ENCODE measurements at places on chromosomes 7 and 10. TPM values are rescaled to one million over a fixed set of nuclear protein-coding genes. Genes with fewer than 3 reads are reported as not detected.

The SLC13A1 gene
- total RNA-seq, result not detected

The BICC1 gene
- 45.3 TPM for total RNA-seq

The ADARB2 gene
- 0.26 TPM for total RNA-seq

The FGFR2 gene
- 61.9 TPM for total RNA-seq

The CREM gene
- 45.7 TPM for total RNA-seq

The ADAM8 gene
- total RNA-seq, result 3.0 TPM

The RNF32 gene
- 1.0 TPM for total RNA-seq

The AOAH gene
- total RNA-seq, result 7.1 TPM

The PPP1R17 gene
- not detected for total RNA-seq

The SPAG6 gene
- 0.37 TPM for total RNA-seq

The LRRC61 gene
- 3.7 TPM for total RNA-seq

The EMX2 gene
- total RNA-seq, result 0.95 TPM

The VSTM4 gene
- 60.2 TPM for total RNA-seq

The HOGA1 gene
- total RNA-seq, result 0.53 TPM

The PNLIPRP3 gene
- total RNA-seq, result not detected

All from urinary bladder (tissue), 4 donors.